GM12865 (cell line): ENCODE measurements at places on chromosomes 5 and 9.

GRCh38 chr5:132687995-132688394 lies 14.2 kb downstream of the IL4 start:
- DNase-seq, result peak; percentile 42

DNA sequence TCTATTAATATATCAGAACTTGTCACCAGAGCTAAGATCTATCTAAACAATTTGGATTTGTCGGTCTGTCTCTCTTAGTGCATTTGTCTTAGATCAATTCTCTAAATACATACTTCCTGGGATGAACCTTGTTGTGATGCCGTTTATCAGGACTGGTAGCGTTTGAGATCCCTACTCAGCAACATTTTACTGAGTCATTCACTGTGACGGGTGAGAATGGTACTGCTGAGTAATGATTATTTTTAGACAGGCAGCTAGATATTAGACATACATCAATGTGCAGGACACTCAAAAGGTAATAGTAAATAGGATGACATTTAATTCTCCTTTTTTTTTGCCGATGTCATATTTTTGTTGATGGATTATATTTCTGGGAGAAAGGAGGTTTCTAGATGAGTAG lies 209.0 kb downstream of the CSNK1G3 start:
- DNase-seq, result no peak

DNA sequence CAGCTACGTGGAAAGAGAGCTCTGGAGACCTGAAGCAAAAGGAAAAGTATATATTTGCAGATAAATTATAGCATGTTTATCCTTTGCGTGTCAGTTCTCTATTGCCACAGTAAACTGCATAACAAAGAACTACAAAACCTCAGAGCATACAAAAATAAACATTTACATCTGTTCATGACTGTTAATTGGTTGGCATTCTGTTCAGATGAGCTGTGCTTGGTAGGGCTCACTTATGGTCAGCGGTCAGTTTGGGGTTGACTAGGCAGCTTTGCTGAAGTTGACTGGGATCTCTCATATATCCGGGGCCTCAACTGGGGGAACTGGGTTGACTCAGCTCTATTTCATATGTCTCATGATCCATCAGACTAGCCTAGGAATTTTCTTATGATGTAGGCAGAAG lies 257.7 kb downstream of the TLE1 start:
- DNase-seq, result no peak

DNA sequence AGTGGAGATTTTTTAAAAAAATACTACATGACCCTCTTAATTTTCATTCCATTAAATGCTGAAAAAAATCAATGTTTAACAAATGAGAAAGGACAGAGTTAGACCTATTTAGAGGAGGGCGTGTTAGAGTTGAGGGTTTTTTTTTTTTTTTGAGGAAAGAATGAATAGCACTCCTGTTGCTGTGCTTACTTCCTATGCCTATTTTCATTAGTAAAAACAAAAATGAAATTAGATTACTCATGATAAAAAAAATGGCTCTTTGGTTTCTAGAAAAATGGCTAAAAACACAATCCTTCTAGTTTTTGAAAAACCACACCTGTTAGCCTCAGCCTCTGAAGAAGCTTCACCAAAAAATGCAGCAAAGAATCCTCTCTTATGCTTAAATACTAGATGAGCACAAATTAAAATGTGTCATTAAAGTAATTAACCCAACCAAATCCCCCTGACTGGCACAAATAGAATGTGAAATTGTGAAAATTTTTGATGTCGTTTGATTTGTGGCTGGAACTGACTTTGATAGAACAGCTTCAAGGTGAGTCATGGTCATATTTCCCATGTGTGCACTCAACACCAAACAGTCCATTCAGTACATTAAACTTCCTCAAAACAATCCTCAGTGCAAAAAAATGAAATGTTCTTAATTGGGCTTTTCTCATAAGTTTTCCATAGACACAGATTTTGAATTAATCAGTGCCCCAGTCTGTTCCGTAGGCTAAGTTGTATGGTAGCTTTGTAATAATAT lies 98.0 kb downstream of the MACIR start:
- peak; percentile 20 for DNase-seq

- DNase-seq, result peak; percentile 73
These were observed 32.7 kb downstream of the TMEFF1 start for GRCh38 chr9:100505564-100506159.

DNA sequence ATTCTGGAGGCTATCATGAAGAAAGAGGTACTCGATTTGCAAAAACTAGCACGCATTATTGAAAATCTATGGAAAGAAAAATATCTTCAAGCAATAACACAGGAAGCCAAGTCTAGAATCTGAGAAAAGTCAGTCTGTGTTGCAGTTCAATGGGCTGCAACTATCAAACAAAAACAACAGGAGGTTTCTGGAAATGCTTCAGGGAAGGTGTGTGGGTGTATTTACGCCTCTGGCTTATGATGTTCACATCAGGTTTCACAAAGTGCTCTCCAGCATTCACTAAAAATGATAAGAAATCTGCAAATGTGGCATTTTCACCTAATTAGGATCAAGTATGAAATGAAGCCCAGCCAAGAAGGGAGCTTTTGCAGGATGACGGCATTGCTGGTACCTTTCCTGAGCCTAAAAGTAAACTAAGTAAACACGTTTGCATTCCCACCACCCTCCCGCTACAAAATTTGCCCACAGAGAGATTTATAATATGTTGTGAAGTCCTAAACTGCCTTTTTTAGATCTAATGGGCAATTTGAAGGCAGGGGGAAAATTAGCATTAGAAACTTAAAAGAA lies 146.4 kb downstream of the GABRB2 start:
- DNase-seq, result no peak

DNA sequence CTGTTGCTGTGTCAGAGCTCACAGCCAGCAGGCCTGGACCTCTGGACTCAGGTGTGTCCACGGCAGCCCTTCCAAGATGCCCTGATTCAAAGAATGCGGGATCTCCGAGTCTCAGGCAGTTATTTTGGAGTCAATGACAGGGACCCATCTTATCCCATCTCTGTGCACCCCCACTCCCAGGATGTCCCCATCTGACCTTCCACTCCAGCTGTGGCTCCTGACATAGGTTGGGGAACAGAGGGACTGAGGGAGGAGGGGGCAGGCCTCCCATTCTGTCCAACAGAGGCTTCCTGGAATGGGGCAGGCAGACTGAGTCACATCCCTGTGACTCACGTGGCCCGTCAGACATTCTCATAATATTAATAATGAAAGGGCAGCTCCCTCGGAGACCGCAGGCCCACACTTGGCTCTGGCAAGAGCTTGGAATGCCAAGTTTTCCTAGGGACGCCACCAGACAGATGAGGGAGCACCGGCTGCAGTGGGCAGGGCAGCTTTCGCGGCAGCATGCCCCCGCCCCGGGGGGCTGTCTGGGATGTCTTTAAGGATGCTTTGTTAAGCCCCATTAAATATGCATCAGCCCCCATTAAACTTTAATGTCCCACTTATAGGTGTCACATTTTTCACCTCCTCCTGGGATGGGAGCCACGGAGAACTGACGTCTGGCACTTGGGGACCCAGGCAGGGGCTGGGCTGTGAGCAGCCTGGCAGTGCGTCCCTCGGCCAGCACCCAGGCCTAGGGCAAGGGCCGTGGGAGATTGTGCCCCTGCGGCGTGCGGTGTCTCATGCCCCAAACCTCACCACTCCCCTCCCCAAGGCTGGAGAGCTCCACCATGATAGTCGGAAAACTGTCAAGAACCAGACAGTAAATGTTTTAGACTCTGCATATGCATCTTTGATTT lies 23.6 kb upstream of the FIBCD1 start:
- DNase-seq, result no peak

- DNase-seq, result no peak
These were observed 403.2 kb upstream of the PTGER4 start for GRCh38 chr5:40276426-40277102.

GRCh38 chr5:89229331-89230070 lies 346.5 kb upstream of the MEF2C start:
- no peak for DNase-seq

DNA sequence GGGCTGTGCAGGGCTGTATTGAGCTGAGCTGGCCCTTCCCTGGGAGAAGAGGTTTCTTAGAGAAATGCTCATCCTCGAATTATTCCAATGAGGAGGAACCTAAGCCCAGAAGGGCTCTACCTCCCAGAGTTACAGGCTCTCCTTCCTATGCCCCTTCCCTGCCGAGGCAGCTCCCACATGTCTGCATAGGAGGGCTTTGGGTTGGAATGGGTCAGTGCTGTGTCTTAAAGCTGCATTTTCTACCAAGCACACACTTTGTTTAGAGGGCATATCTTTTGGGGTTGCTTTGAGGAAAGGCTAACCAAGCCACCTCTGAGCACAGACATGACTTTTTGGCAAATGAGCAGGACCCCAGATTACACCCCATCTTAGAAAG lies 9.1 kb downstream of the NEK6 start:
- DNase-seq, result no peak

DNA sequence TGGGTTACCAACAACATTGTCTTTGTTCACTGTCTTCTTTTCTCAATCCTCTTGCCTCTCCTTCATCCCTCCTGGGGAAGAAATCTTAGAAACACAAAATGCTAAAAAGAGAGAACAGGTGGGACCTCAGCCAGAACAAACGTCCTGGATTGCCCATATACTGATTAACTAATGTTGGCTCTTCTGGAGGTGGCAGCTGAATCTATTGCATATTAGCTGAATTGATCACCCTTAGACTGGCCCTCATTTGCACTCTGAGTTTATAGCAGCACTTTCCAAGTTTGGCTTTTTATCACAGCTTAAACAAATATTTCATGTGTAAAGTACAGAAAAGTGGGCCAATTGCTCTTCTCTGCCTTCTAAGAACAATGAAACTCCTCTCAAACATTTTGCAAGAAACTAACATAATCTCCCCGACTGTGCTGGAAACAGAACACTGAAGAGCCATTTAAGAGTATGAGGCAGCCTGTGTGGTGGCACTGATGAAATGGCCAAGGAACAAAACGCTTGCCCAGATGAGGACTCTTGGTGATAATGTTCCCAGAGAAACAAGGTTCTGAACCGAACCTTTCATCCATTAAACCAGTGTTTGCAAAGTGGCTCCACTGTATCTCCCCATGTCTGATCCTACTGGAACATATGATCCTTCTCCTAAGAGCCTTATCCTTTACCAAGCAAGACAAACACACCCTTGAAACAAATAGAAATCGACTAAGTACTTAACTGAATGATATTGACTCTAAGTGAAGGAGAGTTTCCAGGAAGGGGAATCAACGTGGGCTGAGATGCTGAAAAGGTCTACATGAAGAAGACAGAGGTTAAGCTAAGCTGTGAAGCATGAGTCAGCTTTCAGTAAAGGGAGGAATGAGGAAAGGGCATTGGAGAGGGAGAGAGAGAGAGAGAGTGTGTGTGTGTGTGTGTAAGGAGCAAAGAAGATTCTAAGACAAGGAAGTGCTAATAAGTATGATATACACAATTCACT lies 83.2 kb upstream of the LIFR start:
- no peak for DNase-seq

DNA sequence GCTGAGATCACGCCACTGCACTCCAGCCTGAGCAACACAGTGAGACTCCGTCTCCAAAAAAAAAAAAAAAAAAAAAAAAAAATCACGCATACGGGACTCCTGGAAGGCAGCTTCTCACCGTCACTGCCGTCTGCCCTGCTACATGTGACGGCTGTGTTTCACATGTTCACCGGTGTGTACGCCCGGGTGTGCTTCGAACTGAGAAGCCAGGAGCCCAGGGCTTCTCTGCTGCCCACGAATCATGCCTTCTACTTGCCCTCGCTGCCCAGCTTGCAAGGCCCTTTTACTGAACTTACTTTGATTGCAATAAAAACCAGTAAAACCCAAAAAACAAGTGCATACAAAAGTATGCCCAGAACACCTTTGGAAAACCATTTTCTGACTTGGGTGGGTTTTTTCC lies 5.8 kb upstream of the NKD2 start:
- DNase-seq, result no peak

GRCh38 chr5:154412316-154412715 lies 33.5 kb upstream of the SAP30L start:
- no peak for DNase-seq
